Naive thymus-derived CD8-positive, alpha-beta T cell (primary cell): ENCODE measurements at places on chromosomes 6 and 20. TPM values are rescaled to one million over a fixed set of nuclear protein-coding genes. Genes with fewer than 3 reads are reported as not detected.

PLEKHG1 gene
- total RNA-seq, result 4.5 TPM

- H3K36me3 ChIP-seq, result no peaks in the 10 kb centered on the region
- no peak overlapping the region for H3K4me3 ChIP-seq
- no peaks in the 10 kb centered on the region for H3K4me1 ChIP-seq
- H3K27ac ChIP-seq, result no peak overlapping the region
- no peaks in the 10 kb centered on the region for H3K27me3 ChIP-seq
Measured at GRCh38 chr6:67630146-67630545, 1004.9 kb upstream of the ADGRB3 start.

C20orf144 gene
- 0.38 TPM for total RNA-seq

- H3K36me3 ChIP-seq, result peaks cover 36% of the 10 kb centered on the region
- H3K27me3 ChIP-seq, result no peaks in the 10 kb centered on the region
- no peak overlapping the region for H3K4me3 ChIP-seq
Measured at GRCh38 chr6:156905801-156906200, 128.6 kb downstream of the ARID1B start.

DNA sequence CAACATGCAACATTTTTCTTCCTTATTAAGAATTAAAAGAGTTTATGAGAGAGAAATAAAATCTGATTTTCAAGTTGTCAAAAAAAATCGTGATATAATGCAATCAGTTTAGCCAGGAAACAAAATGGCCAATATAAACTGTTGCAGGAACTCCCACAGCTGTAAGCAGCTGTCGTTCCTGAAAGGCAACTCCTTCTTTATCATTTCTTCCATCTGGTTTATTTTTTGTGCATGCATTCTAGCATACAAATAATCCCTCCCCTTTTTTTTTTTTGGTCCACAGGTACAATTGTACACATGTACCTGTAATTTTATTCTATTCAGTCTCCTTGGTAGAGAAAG, 19.7 kb downstream of the TRAF3IP2 start:
- H3K27ac ChIP-seq, result no peak overlapping the region
- no peaks in the 10 kb centered on the region for H3K27me3 ChIP-seq
- H3K36me3 ChIP-seq, result peaks cover 7% of the 10 kb centered on the region
- H3K4me1 ChIP-seq, result peaks cover 40% of the 10 kb centered on the region
- DNase-seq, result no peak
- no peak overlapping the region for H3K4me3 ChIP-seq

DNA sequence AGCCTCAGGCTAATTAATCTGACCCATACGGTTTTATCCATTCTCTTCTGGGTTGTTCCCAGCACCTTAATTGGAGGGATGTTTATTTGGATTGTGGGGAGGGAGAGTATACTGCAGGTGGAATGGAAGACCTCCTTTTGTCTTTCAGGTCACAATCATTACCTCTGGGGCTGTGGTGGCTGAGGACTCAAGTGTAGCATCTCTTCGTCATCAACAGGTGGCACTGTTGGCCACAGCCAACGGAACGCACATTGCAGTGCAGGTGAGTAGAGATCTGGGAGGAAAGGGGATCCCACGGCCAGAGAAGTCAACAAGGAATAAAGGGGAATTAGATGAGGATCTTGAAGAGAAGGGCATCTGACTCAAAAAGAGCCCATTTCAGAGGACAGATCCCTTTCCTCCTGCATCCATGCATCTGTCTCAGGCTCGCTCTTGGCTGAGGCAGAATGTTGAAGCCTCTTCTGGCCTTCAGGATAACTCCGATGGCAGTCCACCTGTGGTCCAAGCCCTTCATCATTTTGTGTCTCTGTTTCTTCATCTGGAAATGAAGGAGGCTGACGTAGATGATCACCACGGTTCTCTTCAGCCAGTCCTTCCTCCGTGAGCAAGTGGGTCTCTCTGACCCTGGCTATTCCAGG, 3.2 kb upstream of the DEF6 start:
- DNase-seq, result peak; percentile 75
- H3K27ac ChIP-seq, result peak overlapping the region; percentile 74
- H3K4me1 ChIP-seq, result peaks cover 15% of the 10 kb centered on the region
- no peaks in the 10 kb centered on the region for H3K27me3 ChIP-seq
- H3K36me3 ChIP-seq, result peaks cover 47% of the 10 kb centered on the region

- H3K27me3 ChIP-seq, result no peaks in the 10 kb centered on the region
- H3K4me1 ChIP-seq, result peaks cover 51% of the 10 kb centered on the region
- DNase-seq, result no peak
- H3K27ac ChIP-seq, result peak overlapping the region; percentile 66
- H3K4me3 ChIP-seq, result no peak overlapping the region
- H3K36me3 ChIP-seq, result peaks cover 63% of the 10 kb centered on the region
Measured at GRCh38 chr20:32441638-32442037, 83.5 kb downstream of the ASXL1 start.

BANF2 gene
- not detected for total RNA-seq

DNA sequence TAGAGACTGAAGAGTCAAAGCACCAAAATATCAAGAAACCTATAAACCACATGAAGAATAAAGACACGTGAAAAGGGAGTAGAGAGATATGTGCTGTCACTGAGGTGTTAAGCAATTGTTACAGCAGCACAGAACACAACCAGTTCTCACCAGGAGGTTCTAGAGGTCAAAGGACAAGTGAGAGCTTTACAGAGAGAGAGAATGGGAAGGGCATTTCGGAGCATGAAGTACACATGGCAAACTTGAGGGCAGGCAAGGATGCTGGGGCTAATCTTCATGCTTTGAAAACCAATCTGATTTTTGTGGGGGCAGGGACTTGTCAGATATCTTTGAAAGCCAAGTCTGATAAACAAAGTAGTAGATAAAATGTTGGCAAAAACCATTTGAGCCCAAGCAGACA, 142.3 kb upstream of the NRSN1 start:
- H3K27me3 ChIP-seq, result no peaks in the 10 kb centered on the region
- no peaks in the 10 kb centered on the region for H3K36me3 ChIP-seq
- no peaks in the 10 kb centered on the region for H3K4me1 ChIP-seq
- no peak for DNase-seq

DNA sequence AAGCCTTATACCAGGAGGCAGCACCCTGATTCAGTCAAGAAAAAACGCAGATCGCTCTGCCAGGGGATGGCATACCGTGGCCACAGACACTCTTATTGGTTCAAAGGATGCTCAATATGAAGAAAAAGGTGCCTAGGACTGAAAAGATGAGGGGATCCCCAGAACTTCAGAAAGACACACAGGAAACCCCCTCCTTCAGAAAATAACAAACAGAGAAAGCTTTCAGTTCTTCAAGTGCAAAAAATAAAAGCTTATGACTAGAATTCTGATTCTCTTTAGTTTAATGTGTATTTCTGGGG, 17.7 kb upstream of the MYB start:
- no peaks in the 10 kb centered on the region for H3K27me3 ChIP-seq
- peak overlapping the region; percentile 11 for H3K4me3 ChIP-seq
- H3K36me3 ChIP-seq, result no peaks in the 10 kb centered on the region

DNA sequence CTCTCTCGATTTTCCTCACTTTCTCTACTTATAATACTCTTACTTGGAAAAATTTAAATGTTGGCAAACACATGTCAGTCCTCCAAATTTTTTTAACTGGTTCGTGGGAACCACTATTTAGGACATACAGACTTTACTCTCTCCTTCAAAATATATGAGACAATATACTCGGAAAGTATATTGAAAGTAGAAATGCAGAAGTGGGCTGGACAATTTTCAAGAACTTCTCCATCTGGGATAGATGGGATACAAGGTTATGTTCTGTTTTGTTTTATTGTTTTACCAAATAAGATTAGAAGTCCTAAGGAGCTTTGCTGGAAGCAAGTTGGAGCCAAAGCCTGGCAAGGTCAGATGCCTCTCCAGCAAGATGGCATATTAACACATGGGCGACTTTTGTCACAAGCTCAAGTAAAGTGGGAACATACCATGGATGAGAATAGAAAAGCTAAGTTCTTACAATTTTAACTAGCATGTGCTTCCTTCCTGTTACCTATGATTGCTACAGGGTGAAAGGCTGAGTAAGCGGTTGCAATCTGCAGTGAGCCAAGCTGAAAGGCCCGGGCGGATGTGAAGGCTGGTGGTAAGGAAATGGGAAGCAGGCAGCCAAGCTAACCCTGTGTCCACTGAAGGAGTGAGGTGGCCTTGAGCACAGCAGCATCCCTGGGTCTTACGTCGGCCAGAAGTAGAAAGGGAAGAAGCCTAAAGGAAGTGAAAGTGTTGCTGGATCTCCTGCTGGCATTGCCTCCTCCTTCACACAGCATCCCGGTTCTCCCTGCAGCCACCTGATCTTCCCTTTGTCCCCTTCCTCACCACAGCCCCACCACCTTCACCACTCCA, 7.1 kb downstream of the MAP3K5 start:
- peaks cover 65% of the 10 kb centered on the region for H3K4me1 ChIP-seq
- peak overlapping the region; percentile 55 for H3K4me3 ChIP-seq
- no peak for DNase-seq
- H3K27me3 ChIP-seq, result no peaks in the 10 kb centered on the region

DNA sequence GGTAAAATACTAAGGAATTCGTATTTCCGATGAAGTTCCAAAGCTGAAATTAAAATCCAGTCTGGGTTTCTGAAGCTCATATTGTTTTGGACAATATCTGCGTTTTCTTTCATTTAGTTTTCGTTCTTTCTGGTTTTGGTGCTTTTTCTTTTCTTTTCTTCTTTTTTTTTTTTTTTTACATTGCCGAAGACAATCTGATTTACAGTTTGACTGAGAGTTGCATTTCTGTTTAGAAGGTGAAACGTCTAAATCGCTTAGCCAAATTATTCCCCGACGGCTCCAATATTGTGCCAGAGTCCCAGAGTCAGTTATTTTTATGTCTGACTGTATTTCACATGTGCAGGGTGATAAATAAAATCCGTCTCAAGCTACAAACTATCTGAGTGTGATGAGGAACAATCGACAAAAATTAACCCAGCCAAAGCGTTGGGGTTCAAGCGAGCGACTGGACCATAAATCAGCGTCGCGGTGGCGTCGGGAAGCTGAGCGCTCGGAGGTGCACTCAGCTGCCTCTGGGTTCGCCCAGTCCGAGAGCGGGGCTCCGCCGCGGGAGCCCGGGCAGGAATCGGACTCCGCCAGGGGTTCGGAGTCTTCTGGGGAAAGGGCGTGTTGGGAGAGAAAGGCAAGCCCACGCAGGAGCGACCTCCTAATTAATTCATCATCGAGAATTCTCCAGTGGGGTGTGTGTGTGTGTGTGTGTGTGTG, 8.2 kb upstream of the TBX18 start:
- H3K36me3 ChIP-seq, result no peaks in the 10 kb centered on the region
- no peak overlapping the region for H3K27ac ChIP-seq
- no peak for DNase-seq
- H3K4me3 ChIP-seq, result no peak overlapping the region

- H3K27me3 ChIP-seq, result peaks cover 18% of the 10 kb centered on the region
- H3K4me3 ChIP-seq, result no peak overlapping the region
- DNase-seq, result no peak
- H3K27ac ChIP-seq, result no peak overlapping the region
- H3K36me3 ChIP-seq, result peaks cover 6% of the 10 kb centered on the region
Measured at GRCh38 chr6:128757961-128758360, 125.0 kb upstream of the LAMA2 start.

GRCh38 chr6:168322966-168323365, 3.4 kb upstream of the DACT2 start:
- peaks cover 38% of the 10 kb centered on the region for H3K27me3 ChIP-seq
- no peak overlapping the region for H3K27ac ChIP-seq
- peaks cover 4% of the 10 kb centered on the region for H3K4me1 ChIP-seq
- DNase-seq, result no peak
- H3K4me3 ChIP-seq, result no peak overlapping the region
- no peaks in the 10 kb centered on the region for H3K36me3 ChIP-seq

STMND1 gene
- not detected for total RNA-seq

DNA sequence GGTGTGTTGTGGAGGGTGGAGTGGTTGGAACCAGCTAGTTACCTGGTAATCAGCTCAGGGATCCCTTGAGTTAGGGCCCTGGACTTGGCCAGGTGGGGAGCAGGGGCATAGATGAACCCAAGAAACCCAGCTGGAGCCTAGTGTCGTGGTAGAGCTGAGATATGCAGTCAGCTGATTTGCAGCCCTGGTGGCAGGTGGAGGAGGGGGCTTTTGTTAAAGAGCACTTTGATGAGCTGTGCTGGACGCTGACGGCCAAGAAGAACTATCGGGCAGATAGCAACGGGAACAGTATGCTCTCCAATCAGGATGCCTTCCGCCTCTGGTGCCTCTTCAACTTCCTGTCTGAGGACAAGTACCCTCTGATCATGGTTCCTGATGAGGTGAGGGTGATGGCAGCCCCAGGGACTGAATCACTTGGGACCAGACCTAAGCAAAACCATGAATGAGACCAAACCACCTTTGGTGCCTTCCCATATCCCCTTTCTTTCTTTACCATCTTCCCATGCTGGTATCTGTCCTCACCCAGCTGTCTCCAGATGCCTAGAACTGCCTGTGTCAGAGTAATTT, 12.7 kb downstream of the DEF6 start:
- H3K36me3 ChIP-seq, result peaks cover 65% of the 10 kb centered on the region
- no peaks in the 10 kb centered on the region for H3K27me3 ChIP-seq
- peak overlapping the region; percentile 98 for H3K27ac ChIP-seq

SLC16A10 gene
- total RNA-seq, result 24.7 TPM

SLC17A4 gene
- total RNA-seq, result not detected

GRCh38 chr6:112477125-112477524, 130.0 kb downstream of the RFPL4B start:
- H3K4me1 ChIP-seq, result no peaks in the 10 kb centered on the region
- no peak for DNase-seq
- H3K27me3 ChIP-seq, result peaks cover 2% of the 10 kb centered on the region
- no peak overlapping the region for H3K27ac ChIP-seq
- H3K4me3 ChIP-seq, result no peak overlapping the region

GRCh38 chr6:112575309-112575834, 228.2 kb downstream of the RFPL4B start:
- DNase-seq, result no peak
- H3K4me3 ChIP-seq, result no peak overlapping the region
- H3K27me3 ChIP-seq, result no peaks in the 10 kb centered on the region

FBXO9 gene
- total RNA-seq, result 137 TPM

DNA sequence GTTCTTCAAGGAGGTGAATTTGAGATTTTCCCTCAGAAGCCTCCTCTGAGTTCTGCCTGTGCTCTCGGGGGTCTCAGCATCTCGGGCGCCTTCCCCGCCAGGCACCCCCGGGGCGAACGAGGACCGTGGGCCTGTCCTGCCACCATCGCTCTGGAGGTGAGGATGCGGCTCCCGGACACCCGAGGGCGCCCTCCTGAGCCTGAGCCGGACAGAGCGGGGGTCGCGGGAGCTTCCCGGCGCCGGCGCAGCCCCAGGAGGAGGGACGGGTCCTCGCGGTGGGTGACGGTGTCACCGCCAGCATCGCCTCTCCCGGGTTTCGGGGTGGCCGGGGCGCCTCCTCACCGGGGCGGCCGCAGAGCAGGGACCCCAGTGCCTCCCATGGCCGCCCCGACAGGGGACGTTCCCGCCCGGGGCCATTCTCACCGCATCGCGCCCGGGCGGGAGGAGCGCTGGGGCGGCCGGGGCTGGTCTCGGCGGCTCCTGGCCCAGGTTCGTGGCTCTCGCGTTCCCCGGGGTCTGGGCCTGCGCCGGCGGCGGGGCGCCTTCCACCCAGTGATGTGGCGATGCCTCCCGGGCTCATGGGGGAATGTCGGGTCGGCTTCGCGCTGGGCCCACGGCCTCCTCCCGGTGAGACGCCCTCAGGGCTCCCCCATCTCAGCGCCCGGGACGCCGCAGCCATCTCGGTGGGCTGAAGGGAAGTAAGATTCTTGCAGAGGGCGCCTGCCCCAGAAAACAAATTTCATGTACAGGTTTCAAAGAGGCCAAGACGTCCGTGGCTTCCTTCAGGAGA, 210.5 kb downstream of the ERMARD start:
- H3K27ac ChIP-seq, result no peak overlapping the region
- H3K36me3 ChIP-seq, result no peaks in the 10 kb centered on the region
- H3K27me3 ChIP-seq, result no peaks in the 10 kb centered on the region
- H3K4me3 ChIP-seq, result peak overlapping the region; percentile 73

AIF1 gene
- 23.0 TPM for total RNA-seq

ULBP2 gene
- total RNA-seq, result not detected

RAET1L gene
- not detected for total RNA-seq
